ENCODE measurements at places on chromosomes 3 and 15. TPM values are rescaled to one million over a fixed set of nuclear protein-coding genes. Genes with fewer than 3 reads are reported as not detected.

DNA sequence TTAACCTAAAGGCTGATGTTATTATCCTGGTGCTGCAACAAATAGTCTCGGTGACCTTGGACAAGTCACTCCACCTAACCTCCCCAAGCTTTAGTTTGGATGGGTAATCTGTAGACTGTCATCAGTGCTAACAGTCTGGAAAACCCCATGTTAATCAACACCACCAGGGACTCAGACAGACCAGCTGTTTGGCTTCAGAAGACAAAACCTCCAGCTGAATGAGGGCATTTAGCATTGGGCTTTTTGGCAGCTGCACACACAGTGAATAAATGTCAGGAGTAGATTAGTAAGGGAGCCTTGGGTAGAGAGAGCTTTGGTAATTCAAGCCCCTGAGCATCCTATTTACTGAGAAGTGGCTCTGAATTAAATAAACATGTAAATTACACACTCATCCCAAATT, 24.9 kb upstream of the C3orf80 start:
- H3K4me1 ChIP-seq = no peaks in the 10 kb centered on the region
- no peak overlapping the region for H3K27ac ChIP-seq
- H3K27me3 ChIP-seq = peaks cover 62% of the 10 kb centered on the region
- DNase-seq = no peak
- no peak overlapping the region for H3K4me3 ChIP-seq

DNA sequence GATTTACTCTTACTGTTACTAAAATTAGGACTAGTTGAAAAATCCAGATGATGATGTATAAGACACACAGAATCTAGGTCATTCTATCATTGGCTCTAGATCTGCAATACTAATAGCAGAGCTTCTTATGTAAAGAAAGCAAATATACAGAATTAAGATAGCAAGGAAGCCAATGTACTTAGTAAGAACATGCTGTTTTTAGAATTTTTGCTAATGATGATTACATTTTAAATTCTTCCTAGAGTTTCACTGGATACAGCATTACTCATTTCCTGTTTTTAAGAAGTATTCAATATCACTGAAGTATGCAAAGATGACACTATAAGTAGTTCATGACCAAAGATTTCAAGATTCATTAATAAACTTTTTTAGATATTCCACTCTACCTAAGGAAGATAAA, 60.7 kb downstream of the CFAP20DC start:
- H3K4me1 ChIP-seq = no peaks in the 10 kb centered on the region
- H3K4me3 ChIP-seq = no peak overlapping the region
- no peak for DNase-seq
- no peaks in the 10 kb centered on the region for H3K27me3 ChIP-seq
- no peak overlapping the region for H3K27ac ChIP-seq

DNA sequence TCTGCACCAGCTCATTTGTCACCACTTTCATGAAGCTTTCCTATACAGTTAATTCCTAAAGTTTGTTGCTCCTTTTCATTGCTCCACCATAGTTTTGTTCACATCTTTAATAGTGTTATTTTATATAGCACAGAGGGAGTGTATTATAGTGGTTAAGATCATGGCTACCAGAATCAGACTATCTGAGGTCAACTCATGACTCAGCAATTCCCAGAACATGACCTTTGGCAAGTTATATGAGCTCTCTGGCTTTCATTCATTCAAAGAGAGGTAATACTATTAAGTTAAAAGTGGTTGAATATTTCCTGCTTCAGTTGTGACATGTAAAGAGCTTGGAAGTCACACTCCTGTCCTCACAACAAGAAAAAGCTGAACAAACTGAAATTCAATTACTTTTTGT, 1073.5 kb downstream of the NAALADL2 start:
- no peaks in the 10 kb centered on the region for H3K27me3 ChIP-seq
- DNase-seq = no peak
- no peaks in the 10 kb centered on the region for H3K4me1 ChIP-seq
- H3K27ac ChIP-seq = no peak overlapping the region

DNA sequence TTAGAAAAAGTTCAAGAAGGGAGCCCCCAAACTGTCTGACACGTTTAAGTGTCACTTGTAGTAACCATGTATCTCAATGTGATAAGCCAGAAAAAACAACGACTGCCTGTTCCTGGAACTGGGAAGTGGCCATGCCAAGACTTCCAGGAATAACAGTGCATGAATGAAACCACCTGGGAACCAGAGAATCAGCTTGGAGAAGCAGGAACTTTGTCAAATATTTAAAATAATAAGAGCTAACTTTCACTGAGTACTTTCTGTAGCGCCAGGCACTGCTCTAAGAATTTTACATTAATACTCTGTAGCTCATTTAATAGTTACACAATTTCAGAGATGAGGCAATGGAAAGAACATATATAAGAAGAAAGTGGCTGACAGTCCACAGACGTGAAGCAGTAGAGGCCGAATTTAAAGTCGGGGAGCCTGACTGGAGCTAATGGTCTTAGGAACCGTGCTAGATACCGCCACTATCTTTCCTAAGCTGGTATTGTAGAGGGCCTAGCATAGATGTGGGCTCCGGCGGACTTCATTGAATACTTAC, 876 bp downstream of the PLSCR1 start:
- H3K27ac ChIP-seq = peak overlapping the region; percentile 96
- no peaks in the 10 kb centered on the region for H3K27me3 ChIP-seq
- DNase-seq = no peak
- peaks cover 21% of the 10 kb centered on the region for H3K36me3 ChIP-seq
- peak overlapping the region; percentile 83 for H3K4me3 ChIP-seq

DNA sequence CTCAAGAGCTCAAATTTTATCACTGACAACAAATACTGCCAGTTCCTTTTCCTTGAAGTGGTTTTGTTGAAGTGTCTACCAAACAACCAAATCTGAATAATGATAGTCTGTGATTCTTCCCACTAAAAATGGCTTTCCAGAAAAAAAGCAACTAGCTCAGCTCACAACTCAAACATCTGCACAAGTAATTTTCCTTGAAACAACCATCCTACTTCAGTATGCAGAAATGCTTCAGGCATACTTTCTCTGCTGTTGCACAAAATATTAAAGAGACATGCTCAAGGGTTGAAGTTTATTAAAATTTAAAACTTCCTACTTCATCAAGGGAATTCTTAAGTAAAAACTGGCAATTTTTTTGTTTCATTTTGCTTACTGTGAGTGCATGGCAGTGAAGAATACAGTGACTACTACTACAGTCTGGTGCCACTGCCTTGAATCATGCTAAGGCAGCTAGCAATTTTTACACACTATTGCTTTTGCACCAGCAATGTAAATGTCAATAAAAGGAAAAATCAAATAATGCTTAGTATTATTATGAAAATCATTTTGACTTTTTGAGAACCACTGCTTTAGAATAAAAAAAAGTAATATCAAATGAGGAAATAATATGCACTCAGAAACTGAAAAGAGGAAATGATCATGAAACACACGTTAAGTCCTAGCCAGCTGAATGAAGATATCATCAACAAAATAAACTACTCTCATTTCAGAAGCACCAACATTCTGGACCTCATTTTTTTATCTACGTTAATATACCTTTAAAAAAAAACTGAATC, 33.6 kb downstream of the VPS13C start:
- no peaks in the 10 kb centered on the region for H3K27me3 ChIP-seq
- H3K4me3 ChIP-seq = no peak overlapping the region

- H3K4me3 ChIP-seq = no peak overlapping the region
- no peaks in the 10 kb centered on the region for H3K27me3 ChIP-seq
- peaks cover 10% of the 10 kb centered on the region for H3K36me3 ChIP-seq
- peaks cover 34% of the 10 kb centered on the region for H3K4me1 ChIP-seq
- H3K27ac ChIP-seq = no peak overlapping the region
Observed at GRCh38 chr3:36991147-36991546, 1.8 kb downstream of the EPM2AIP1 start.

The NMNAT3 gene
- total RNA-seq = 3.5 TPM

DNA sequence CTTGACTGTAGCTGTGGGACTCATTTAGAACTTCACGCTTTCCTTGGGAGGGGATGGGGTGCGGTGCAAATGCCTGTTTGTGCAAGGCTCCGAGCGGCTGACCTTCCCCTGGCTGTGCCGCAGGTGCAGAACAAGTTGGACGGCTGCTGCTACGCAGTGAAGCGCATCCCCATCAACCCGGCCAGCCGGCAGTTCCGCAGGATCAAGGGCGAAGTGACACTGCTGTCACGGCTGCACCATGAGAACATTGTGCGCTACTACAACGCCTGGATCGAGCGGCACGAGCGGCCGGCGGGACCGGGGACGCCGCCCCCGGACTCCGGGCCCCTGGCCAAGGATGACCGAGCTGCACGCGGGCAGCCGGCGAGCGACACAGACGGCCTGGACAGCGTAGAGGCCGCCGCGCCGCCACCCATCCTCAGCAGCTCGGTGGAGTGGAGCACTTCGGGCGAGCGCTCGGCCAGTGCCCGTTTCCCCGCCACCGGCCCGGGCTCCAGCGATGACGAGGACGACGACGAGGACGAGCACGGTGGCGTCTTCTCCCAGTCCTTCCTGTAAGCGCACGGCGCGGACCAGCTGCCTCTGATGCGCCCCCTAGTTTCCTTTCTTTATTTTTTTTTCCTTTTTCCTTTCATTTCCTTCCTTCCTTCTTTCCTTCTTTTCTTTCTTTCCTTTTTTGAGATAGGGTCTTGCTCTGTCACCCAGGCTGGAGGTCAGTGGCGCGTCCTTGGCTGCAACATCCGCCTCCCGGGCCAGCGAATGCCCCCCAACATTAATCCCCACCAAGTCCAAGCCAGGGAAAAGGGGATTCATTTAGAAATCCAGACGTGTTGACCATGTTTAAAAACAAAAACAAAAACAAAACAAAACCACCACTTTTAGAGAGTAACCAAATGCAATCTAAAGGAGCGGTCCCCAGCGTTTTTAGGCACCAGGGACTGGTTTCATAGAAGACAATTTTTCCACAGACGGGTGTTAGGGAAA, 42.7 kb downstream of the EIF2AK4 start:
- peak overlapping the region; percentile 52 for H3K27ac ChIP-seq
- peaks cover 11% of the 10 kb centered on the region for H3K36me3 ChIP-seq
- peak; percentile 10 for DNase-seq

The TNFSF10 gene
- 0.36 TPM for total RNA-seq

- H3K36me3 ChIP-seq = no peaks in the 10 kb centered on the region
- no peak for DNase-seq
Observed at GRCh38 chr15:53354874-53355273, 404.6 kb downstream of the WDR72 start.

DNA sequence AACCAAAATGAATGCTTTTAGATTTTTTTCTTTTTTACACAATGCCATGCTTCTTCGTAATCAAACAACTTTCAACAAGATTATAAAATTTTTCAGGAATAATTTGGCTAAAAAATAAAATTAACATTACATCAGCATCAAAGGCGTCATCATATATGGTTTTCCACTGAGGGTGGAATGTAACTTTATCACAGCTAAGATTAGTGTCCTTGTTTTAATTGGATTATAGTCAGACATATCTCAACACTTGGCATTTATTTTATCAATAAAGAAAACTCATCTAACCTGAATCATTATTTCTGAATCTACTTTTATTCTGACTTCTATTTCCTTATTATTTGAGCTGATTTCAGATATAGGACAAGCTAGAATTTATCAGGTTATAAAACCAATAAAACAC, 1.6 kb downstream of the NRG4 start:
- no peaks in the 10 kb centered on the region for H3K27me3 ChIP-seq
- no peak overlapping the region for H3K4me3 ChIP-seq
- no peaks in the 10 kb centered on the region for H3K36me3 ChIP-seq

DNA sequence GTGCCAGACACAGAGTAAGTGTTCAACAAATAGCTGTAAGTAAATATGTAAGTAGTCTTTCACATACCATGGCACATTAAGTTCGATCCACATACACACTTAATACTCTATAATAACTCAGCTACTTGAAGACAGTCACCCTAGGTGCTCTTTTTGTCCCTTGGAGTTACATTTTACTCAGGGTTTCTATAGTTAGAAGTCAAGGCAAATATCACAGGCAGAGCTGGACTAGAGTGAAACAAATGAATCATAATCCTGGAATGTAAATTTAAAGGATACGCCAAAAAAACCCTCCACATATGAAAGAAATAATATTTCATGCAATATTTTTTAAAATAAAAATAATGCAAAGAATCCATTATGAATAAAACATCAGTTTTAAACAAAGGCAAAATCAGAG, 461.8 kb downstream of the MAGI1 start:
- no peak overlapping the region for H3K27ac ChIP-seq
- peaks cover 6% of the 10 kb centered on the region for H3K36me3 ChIP-seq
- no peaks in the 10 kb centered on the region for H3K27me3 ChIP-seq
- no peak for DNase-seq
- peaks cover 8% of the 10 kb centered on the region for H3K4me1 ChIP-seq
- no peak overlapping the region for H3K4me3 ChIP-seq

The ACTC1 gene
- total RNA-seq = 5.3 TPM

- no peak overlapping the region for H3K27ac ChIP-seq
- DNase-seq = no peak
- H3K4me3 ChIP-seq = no peak overlapping the region
- H3K27me3 ChIP-seq = no peaks in the 10 kb centered on the region
- no peaks in the 10 kb centered on the region for H3K36me3 ChIP-seq
- H3K4me1 ChIP-seq = no peaks in the 10 kb centered on the region
Observed at GRCh38 chr3:89171687-89172545, 64.5 kb downstream of the EPHA3 start.

The IFT57 gene
- 63.8 TPM for total RNA-seq
